ENCODE measurements at places on chromosomes 11 and 22.

GRCh38 chr11:76664578-76665061 is 5.9 kb downstream of the LRRC32 start:
- DNase-seq, result peak; percentile 29

DNA sequence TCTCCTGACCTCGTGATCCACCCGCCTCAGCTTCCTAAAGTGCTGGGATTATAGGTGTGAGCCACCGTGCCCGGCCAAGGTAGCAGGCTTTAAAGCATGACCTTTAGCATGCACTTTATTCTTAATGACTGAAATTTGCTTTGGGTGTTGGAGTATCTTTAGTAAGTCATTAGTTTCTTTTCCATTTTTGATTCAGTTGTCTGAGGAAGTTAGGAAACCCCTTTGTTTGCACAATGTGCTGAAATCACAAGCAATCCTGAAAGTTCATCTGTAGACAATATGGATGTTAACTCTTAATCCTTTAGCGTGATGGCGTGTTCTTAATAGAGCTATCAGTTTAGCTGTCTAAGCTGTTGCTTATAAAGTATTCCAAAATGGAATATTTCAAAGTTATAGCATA is 16.8 kb downstream of the SDHD start:
- no peak for DNase-seq

DNA sequence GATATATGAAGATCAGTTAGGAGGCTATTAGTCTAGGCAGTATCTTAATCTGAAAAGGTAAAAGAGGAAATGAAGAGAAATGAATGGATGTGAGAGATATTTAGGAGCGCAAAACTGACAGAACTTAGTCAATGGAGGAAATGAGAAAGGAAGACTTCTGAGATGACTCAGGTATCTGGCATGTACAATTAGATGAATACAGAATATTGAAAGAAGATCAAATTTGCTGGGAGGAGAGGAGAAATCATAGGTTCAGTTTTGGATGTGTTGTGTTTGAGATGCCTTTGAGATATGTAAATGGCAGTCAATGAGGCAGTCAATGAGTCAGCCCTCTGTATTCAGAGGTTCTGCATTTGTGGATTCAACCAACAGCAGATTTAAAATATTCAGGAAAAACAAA is 42.9 kb upstream of the GAB2 start:
- no peak for DNase-seq

GRCh38 chr11:20443596-20443995 is 56.1 kb downstream of the PRMT3 start:
- DNase-seq, result peak; percentile 71

DNA sequence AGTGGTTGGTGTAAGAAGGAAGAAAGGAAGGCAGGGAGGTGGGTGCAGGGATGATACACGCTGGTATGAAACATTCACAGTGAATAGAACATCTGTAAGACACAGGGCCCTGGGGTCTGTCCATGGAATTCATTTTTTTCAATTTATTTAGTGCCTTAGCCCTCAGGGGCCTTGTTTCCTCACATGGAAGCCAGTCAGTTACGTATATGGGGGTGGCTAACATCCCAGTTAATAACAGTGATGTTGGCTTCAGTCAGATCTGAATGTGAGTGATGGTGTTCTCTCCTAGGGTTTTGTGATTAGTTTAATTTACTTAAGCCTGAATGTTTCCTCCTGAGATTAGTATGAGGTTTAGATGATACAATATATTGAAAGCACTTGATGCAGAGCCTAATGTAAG is 577.1 kb downstream of the NTM start:
- DNase-seq, result no peak

- DNase-seq, result no peak
These were observed 104.3 kb downstream of the RPL27A start for GRCh38 chr11:8786933-8787332.

DNA sequence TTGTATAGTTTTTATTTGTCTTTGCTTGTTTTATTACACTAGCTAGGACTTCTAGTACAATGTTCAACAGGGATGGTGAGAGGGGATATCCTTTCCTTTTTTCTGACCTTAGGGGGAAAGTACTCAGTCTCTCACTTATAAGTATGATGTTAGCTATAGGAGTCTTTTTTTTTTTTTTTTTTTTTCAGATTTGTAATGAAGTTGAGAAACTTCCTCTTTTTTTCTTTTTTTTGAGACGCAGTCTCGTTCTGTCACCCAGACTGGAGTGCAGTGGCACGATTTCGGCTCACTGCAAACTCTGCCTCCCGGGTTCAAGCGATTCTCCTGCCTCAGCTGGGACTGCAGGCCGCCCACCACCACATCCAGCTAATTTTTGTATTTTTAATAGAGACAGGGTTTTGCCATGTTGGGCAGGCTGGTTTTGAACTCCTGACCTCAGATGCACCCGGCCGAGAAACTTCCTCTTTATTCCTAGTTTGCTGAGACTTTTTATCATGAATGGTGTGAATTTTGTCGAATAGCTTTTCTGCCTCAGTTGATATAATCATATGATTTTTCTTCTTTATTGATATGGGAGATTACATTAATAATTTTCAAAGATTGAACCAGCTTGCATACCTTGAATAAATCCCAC is 10.9 kb downstream of the TRIM22 start:
- DNase-seq, result no peak

DNA sequence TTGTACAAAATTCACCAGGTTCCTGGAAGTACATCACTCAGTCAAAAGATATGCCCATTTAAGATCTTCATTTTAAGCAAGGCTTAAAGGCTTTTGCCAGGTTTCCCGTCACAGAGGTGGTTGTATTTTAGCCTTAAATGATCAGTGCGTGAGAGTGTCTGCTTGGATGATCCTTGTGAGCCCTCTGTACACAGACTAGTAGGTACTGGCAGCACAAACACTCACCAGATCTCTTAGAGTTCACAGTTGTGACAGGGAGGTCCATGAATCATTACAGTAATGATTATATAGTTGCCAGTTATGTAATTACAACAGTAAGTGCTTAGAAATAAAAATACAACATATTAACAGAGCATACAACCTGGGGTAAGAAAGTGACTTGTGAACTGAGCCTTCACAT is 84.2 kb upstream of the SLC25A18 start:
- DNase-seq, result no peak

DNA sequence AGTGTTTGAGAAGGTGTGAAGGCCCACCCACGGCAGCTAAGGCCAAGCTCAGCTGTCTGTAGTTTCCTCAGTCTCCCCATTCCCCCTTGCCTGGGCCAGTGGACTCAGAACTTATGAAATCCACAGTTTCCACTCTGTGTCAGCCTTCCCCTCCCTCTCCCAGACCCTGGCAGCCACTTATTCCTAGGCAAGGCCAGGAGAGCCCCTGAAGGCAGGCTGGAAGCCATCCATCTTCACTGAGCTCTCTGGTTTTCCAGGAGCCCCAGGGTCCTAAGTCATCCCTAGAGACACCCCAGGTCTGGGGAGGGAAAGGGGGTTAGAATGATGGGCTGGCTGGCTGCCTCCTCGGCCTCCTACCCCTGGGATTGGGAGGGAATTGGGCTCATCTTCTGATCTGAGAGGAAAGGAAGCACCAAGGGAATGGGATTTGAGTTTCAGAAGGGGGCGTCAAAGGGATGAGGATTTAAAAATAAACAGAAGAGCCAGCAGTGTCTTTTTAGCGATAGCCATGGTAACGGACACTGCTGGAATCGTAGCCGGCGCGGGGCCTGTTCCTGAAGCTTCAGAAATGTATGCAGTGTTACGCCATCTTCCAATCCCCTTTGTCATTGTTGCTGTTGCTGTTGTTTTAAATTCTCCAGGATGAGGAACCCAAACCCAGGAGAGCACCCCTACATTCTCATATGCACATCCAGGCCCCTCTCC is 561.1 kb upstream of the CADM1 start:
- DNase-seq, result no peak

DNA sequence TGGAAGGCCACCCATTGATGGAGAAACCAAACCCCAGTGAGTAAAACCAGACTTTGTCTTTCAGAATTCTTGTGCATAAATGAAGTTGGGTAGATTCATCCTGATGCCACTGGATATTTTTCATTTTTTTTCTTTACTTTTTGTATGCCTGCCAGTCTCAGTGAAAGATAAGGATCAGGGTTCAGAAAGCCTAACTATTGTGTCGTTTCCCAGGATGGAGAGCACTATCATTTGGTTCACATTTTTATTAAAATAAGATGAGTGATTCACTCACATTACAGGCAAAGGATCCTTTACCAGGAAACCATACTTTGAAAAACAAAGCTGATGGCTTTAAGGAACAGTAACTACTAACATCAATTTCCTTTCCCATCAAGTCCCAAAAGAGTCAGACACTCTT is 52.0 kb downstream of the ARFGAP2 start:
- no peak for DNase-seq

- no peak for DNase-seq
These were observed 20.4 kb downstream of the ALKBH8 start for GRCh38 chr11:107545101-107545514.

DNA sequence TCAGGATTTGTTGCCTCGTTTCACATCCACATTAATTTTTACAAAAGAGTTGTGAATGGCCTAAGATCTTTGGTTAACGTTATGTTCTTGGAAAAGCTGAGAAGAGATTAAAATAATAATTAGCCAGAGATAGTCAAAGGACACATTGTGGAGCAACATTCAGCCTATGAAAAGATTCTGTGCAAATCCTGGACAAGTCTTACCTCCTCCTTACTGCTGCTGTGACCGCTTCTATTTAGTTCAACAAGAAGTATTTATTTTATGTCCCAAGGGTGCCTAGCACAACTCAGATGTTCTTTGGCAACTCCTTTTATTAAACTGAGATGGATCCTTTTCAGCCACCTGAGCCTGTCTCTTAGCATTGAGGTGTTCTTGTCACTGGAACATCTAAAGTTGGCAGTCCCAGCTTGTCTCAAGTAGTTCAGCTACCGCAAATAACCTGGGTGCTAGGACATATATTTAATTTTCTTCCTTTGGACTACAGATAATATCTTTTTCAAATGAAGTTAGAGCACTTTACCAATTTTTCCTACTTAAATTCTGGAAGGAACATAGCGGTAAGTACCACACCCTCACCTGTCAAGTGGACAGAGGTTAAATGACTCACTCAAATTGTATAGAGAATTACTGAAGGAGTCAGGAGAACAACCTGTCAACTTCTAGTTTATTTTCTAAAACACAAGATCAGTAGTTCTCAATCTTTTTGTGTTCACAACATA is 80.5 kb upstream of the CHRM4 start:
- DNase-seq, result no peak

DNA sequence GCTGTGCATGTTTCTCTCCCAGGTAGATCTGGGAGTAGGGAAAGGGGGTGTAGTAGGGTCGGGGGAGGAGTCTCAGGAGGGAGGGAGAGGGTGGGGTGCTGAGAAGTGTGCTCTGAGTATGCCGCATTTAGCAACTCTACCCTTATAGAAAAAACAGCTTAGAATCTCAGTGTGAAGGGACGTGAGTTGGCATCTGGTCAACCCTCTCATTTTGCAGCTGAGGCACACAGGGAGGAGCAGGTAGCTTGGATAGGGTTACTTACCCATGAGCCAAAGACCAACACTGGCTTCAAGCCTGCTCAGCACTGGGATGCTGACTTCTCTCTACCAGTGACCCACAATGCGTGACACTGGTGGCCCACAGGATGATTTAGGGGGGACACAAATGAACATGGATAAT is 95.9 kb downstream of the FBXO7 start:
- no peak for DNase-seq

GRCh38 chr22:45587638-45588505 is 83.8 kb upstream of the ATXN10 start:
- no peak for DNase-seq

- no peak for DNase-seq
These were observed 10.2 kb upstream of the ST3GAL4 start for GRCh38 chr11:126345283-126345682.

GRCh38 chr11:66626926-66627325 is 10.5 kb downstream of the RBM14 start:
- no peak for DNase-seq

- no peak for DNase-seq
These were observed 67.0 kb upstream of the RASSF10 start for GRCh38 chr11:12942157-12942556.

DNA sequence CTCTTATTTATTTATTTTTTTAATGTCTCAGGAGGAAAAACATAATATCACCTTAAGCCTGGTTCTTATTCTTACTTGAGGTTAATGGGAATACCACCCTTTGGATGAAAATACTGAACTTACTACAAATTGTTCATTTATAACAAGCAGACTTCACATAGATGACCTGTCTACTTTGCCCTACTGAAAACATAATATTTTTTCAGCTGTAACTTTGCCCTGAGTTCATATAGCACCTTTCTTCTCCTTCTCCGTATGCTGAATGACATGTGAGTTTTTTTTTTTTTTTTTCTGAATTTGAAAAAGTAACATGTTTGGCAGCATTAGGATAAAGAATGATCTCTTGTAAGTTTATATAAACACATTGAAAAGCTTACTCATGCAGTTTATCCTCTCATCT is 186.8 kb downstream of the TMEM135 start:
- no peak for DNase-seq

DNA sequence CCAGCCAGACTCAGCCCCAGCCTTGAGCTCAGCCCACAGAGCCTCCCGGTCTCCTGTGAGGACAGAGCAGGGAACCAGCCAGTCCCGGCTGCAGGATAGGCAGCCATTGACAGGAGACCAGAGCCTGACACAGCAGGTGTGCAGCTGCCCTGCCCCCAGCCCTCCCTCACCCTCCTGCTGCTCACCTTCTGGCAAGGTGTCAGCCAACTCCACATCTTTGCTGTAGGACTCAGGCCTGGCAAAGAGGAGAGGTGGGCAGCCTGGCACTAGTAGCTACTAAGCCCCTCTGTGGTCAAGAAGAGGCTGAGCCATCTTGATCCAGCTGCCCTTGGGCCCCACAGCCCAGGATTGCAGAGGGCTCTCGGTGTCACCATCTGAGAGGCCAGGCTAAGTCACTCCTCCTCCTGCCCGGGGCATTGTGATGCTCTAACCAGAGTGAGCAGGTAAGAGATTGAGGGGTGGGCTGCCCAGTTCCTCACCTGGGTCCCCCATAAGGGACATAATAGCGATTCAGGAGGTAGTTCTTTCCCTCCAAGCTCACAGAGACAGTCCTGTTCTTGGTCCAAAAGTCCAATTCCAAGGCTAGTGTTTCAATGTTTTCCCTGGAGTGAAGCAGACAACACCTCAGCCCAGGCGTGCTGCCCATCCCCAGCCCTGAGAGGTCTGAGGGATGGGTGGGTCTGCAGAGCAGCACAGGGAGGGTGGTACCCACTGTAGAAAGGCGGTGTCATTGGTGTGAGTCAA is 18.6 kb downstream of the TREH start:
- no peak for DNase-seq

DNA sequence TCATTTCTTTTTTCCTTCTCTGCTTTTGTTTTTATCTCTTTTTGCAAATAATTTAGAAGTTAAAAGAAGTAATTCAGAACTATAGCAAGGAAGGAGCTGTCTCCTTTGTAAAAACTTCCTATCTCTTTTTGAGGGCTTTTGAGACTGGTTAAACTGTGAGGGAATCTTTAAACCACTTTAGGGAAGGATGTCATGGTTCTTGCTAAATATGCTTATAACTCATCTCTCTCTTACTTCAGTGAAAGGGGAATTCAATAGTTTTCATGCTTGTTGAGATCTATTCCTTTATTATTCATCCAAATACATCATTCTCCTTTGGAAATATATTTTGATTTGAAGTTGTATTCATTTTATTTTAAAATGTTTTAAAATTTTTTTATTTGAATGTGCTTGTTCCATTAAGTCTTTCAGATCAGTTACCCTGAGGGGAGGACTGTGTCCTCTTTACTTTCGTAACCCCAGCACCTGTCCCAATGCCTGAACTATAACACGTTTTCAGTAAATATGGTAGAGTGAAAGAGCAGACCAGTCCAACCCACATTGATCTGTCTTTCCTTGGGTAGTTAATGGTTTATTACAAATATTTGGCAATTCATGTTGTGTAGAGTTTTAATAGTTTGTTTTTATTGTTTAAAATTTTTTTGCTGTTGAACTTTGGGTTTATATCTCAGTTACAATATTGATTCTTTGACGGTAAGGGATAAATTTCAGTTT is 27.5 kb downstream of the AMOTL1 start:
- no peak for DNase-seq

Data from hematopoietic multipotent progenitor cell treated with erythropoietin and hydrocortisone succinate and interleukin-3 and kit ligand, for 8 days (in vitro differentiated cells).